ENCODE measurements at places on chromosomes 5 and 9.

- DNase-seq, result peak; percentile 6
These were observed 724 bp downstream of the TCERG1 start for GRCh38 chr5:146447734-146448380.

DNA sequence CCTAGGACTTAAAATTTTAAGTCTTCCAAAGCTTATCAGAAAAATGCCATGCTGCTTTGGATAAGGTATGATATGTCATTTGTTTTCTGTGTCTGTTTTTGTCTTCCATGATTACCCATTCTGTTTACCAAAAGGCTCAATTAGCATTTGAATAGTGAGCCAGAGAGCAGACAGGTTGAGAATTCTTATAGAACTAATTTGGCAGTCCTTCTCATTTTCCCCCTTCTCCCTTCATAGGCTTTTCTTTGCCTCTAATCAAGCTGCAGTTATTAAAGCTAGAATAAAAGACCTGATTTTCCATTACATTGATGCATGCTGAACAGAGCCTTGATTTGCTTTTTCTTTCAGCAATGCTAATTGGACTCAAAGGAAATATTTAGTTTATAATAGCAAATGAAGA is 993.0 kb downstream of the MAT2B start:
- no peak for DNase-seq

DNA sequence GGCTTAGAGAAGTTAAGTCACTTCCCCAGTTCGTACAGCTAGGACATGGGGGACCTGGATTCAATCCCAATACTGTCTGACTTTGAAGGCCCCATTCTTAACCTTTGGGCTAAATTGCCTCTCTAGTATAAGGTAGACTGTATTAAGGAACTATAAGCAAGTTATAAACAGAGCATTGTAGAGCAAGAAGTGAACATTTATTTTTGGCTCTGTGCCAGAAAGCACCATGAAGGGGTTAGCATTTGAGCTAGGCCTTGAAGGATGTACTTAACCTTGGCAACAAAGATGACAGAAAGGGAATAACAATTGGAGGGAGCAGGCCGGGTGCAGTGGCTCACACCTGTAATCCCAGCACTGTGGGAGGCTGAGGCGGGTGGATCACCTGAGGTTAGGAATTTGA is 32.8 kb downstream of the GALNT10 start:
- no peak for DNase-seq

- no peak for DNase-seq
These were observed 92.6 kb upstream of the SARDH start for GRCh38 chr9:133830711-133831110.

DNA sequence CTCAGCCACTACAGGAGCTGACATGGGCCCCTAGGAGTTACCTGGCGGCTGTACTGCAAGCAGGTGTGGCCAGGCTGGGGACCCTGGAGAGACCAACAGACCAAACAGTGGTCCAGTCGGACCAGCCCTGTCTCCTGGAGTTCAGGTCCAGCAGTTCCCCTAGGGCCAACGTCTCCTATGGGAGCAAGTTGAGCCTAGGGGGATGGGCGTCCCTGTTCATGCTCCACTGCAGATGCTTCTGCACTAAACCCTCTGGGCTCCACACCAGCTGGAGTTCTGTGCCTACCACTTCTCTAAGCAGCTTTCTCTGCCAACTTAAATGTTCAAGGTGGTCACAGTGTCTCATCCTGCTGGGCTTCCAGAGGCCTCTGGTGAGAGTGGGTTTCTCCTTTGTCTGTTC is 20.6 kb upstream of the OMD start:
- DNase-seq, result no peak

DNA sequence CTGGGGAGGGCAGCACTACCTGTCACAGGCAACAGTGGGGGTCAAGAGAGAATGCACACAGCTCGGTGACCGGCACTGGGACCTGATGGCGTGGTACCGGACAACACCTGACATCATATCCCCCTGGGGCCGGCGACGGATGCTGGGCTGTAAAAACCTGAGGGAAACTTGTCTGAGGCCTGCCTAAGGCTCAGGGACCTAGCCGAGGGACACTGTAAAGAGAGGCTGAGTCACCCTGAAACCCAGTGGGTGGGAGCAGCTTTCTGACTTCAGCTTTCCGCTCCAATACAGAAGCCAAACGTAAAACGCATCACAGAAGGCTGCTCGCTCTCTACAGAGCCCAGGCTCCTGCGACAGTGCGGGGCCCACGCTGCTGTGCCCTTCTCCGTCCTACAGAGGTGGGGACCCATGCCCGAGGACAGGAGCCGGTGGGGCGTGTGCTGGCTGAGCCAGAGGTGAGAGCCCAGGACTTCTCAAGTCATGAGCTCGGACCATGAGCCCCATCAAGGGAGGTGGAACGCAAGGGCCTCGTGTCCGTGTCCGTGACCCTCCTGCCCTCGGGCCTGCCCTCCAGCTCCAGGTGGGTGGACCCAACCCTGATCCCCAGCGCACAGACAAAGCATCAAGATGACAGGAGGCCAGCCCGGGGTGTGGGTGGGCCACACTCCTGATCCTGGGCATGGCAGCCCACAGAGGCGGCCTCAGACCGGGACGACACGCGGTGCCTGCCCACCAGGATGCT is 5.3 kb downstream of the RALGDS start:
- no peak for DNase-seq

GRCh38 chr5:154603953-154604679 is 126.1 kb upstream of the HAND1 start:
- DNase-seq, result no peak
